ENCODE measurements at places on chromosomes 11 and 22.

DNA sequence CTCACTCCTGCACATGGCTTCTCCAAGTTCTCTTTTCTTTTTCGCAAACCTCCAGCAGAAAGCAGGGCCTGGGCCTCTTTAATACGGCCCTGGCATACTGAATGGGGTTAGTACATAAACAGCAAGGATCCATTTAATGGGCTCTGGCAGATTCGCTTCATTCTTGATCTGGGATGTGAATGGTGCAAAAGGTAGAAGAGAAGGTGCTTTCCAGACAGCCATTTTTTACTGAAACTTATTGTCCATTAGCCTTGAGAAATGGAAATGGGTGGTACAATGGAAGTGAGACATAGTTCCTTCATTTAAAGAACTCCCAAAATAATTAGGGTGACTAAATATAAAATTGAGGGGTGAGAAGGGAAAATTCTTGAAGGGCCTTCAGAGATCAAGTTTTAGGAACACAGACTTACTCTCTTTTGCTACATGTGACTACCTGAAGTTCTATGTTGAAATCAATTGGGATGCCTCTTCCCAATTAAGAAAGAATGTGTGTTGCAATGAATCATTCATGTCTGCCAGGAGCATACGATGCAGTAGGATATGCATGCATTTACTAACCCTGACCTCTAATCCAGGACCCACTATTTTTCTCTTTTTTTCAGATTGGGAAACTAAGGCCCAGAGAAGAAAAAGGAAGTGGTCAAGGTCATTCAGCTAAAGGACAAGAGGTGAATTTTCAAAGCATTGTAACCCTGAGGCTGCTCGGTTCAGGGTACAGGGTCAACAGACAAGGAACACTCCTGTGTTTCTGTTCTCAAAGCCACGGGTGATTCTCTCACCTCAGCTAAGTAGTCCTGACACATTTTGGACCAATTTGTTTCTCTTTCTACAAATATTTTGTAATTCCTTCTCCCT lies 144.1 kb downstream of the BBOX1 start:
- no peak for DNase-seq

DNA sequence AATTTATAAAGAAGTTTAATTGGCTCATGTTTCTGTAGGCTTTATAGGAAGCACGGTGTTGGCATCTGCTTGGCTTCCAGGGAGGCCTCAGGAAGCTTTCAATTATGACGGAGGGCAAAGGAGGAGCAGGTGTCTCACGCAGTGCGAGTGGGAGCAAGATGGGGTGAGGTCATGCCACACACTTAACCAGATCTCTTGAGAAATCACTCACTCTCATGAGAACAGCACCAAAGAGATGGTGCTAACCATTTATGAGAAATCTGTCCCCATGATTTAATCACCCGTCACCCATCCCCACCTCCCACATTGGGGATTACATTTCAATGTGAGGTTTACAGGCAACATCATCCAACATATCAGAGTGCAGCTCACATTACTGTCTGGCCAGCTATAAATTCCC lies 103.5 kb downstream of the ARHGAP8 start:
- DNase-seq, result no peak

DNA sequence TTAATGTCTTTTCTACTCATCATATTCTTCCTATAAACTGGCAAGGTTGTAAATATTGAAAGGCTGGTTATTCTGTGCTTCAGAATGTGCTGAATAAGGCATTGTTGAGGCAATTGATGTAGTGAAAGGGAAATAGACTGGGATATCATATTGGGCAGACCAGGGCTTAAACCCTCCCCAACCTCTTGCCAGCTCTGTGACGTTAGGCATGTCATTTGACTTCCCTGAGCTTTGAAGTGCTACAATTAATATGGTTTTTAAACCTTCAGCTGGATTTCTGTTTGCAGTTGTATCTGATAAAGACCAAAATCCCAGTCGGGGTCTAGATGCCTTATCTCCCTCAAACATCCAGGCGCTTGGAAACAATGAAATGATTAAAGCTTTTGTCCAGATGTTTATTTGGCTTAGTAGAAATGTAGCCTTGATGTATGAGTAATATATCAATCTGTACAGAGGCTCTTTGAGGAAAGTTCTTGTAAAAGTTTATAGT lies 208.1 kb downstream of the DBX1 start:
- DNase-seq, result no peak

GRCh38 chr11:69335007-69335780 lies 41.2 kb downstream of the MYEOV start:
- no peak for DNase-seq

DNA sequence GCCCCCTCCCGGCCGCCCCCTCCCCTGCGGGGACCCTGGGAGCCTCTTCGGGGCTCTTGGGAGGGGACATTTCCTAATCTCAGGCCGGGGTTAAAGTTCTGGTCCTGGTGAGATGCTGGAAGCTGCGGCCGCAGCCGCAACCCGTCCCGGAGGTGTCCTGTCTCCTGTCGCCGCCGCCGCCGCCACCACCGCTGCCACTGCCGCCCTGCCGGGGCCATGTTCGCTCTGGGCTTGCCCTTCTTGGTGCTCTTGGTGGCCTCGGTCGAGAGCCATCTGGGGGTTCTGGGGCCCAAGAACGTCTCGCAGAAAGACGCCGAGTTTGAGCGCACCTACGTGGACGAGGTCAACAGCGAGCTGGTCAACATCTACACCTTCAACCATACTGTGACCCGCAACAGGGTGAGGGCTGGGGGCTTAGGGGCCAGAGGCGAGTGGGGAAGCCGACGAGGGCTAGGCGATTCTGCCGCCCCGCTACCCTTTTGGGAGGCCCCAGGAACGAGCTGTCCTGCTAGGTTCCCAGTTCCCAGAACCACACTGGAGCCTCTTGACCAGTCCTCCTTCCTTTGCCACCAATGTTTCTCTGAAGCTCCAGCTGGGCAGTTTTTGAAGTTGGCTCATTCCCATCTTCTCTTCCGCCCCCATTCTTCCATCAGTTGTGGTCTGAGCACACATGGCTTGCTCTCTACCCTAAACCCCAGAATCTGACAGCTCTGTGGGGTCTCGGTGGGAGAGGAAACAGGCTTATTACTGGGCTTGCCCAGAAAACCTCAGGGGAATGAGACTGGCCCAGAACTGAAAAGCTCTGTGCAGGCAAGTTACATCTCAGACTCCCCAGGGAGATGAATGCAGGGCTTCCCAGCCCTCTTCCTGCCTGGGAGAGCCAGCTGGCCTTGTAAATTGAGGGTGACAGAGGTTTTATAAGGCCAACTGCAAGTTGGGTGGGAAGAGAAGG lies 781 bp downstream of the SIDT2 start:
- no peak for DNase-seq

DNA sequence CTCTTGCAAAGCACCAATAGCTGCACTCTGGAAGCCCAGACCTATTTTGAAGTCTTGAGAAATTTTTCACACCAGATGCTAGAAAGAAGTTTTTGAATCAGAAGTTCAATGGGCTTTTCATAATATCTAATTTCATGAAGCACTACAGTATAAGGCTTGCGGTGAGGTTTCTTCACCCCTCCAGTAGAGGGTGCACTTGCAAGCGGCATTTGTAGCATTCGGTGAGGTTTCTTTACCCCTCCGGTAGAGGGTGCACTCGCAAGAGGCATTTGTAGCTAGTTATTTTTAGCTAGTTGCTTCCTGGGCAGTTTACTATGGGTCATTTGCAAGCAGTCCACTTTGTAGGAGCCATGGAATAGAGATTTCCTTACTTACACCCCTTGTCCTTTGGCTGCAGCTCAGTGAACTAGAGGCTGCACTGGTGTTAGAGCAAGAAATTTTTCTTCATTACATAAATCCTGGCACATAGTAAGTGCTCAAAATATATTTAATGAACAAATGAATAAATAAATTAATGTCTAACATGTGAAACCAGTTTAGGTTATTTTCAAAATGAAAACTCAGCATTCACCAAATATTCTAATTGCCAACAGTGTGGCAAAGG lies 7.8 kb upstream of the NOX4 start:
- no peak for DNase-seq

GRCh38 chr22:36164621-36165020 lies 4.1 kb upstream of the APOL3 start:
- no peak for DNase-seq

DNA sequence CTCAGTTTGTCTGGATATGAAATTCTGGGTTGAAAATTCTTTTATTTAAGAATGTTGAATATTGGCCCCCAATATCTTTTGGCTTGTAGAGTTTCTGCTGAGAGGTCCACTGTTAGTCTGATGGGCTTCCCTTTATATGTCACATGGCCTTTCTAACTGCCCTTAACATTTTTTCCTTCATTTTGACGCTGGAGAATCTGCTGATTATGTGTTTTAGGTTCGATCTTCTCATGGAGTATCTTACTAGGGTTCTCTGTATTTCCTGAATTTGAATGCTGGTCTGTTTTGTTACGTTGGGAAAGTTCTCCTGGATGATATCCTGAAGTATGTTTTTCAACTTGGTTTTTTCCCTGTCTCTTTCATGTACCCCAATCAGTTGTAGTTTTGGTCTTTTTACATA lies 22.8 kb downstream of the OR52A5 start:
- no peak for DNase-seq

GRCh38 chr11:113072237-113072858 lies 111.1 kb downstream of the NCAM1 start:
- DNase-seq, result no peak

- no peak for DNase-seq
Observed at GRCh38 chr22:38739300-38740055, 16.3 kb downstream of the SUN2 start.

GRCh38 chr22:33472462-33473344 lies 414.5 kb upstream of the SYN3 start:
- DNase-seq, result no peak

DNA sequence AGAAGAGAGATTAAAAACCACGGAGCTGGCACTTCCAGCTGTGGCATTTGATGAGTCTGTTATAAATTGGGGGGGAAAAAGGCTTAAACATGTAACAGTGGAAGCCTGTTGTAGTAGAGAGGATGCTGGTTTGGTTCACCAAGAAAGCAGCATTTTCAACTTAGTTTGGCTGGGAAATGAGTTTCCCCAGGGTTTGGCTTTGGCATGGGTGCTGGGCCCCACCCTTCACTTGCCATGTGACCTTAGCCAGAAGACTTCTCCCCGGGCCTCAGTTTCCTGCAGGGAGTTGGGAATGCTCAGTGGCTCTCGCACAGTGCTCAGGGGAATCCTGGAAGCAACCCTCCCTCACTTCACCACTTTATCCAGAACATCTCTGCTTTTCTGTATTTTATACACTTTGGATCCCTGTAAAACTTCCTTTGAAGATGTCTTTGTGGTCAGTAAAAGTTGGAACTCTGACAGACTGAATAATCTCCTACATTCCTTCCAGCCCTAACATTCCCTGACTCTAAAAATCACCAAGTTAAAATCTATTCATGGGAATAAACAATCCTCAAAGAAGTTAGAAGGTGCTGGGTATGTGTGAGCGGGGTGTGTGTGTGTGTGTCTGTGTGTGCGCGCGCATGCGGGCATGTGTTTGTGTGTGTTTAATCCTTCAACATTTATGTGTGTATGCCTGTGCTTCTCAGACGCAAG lies 166.0 kb downstream of the TENM4 start:
- no peak for DNase-seq

GRCh38 chr11:74493791-74494630 lies 487 bp upstream of the LIPT2 start:
- DNase-seq, result no peak

- no peak for DNase-seq
Observed at GRCh38 chr22:48380016-48380665, 1447.5 kb downstream of the BRD1 start.

- no peak for DNase-seq
Observed at GRCh38 chr11:15163136-15163535, 48.4 kb downstream of the INSC start.

GRCh38 chr11:114293201-114293711 lies 2.9 kb upstream of the NNMT start:
- no peak for DNase-seq

- no peak for DNase-seq
Observed at GRCh38 chr11:104858882-104859775, 39.1 kb downstream of the CASP12 start.

DNA sequence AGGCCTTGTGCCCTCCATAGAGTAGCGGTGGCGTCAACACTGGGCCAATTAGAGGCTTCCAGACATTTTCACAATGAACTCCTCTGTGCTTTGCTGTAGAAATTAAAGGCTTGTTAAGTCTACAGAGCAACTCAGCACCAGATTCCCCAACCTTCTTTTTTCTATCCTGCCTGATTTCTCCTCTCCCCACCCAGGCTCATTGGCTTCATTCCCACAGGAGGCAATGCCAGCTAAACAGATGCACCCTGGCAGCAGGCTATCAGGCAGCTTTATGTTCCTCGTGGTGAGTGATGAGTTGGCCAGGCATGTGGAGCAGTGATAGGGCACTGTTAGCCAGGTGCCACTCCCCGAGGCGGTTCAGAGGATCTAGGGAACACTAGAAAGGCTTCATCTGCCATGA lies 4.8 kb downstream of the DIXDC1 start:
- no peak for DNase-seq

DNA sequence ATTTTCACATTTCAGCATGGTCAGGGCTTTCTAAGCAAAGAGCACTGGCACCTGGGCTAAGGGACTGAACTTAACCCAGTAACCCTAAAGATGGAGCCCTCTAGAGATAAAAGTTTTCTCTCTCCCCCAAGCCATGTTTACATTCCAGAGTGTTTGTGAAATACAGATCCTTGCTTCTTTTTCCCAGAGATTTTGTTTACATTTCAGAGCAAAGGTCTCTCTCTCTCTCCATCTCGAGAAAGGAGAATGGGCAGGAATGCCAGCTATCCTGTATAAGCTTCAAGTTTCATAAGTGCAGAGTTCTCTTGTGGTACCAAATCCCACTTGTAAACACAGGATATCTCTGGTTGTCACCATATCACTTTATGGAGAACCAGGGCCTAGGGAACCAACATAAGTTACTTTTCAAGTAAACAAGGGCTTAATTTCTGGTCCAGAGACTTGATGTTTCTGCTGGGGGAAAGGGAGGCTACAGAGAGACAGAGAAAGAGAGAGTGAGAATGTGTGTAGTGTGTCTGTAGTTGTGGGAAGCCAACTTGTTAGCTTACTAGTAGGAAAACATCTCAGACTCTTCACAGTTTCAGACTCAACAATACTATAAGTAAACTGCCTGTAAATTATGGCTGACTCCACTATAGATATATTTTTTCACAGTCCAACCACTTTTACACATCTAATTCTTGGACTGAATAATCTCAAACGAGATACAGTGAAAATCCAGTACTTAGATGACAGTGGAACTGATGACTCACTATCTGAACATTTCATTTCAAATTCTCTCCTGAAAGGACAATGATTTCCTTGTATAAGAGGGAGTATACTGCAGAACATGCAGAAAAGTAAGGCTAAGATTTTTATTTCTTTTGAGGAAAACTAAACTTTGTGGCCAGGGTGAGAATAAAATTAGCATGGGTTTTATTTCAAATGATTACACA lies 76.2 kb downstream of the ARHGAP32 start:
- DNase-seq, result no peak
